ENCODE measurements at places on chromosomes 12 and 14.

DNA sequence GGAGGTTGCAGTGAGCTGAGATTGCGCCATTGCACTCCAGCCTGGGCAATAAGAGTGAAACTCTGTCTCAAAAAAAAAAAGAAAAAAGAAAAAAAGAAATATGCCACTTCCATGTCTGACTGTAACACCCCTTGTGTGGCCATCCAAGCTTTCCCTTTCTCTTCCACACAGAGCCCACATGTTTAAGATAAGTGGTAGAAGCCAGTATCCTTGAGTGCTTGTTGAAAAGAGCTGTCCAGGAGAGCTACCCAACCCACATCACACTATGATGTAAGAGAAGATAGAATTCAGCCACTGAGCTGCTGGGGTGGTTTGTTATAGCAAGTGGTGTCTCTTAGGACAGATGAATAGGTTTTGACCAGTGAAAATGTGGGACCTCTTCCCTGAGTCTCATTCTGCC is 82.1 kb downstream of the ZNF664 start:
- no peak for DNase-seq

DNA sequence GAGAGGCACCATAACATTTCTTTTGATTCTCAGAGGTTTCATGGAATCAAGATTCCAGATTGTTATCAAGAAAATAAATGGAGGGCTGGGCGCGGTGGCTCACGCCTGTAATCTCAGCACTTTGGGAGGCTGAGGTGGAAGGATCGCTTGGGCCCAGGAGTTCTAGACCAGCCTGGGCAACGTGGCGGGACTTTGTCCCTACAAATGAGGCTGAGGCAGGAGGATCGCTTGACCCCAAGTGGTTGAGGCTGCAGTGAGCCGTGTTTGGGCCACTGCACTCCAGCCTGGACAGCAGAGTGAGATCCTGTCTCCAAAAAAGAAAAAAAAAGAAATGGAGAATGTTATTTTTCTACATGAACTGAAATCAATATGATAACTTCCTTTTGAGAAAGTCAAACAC is 1.3 kb downstream of the SLC39A9 start:
- DNase-seq = no peak

DNA sequence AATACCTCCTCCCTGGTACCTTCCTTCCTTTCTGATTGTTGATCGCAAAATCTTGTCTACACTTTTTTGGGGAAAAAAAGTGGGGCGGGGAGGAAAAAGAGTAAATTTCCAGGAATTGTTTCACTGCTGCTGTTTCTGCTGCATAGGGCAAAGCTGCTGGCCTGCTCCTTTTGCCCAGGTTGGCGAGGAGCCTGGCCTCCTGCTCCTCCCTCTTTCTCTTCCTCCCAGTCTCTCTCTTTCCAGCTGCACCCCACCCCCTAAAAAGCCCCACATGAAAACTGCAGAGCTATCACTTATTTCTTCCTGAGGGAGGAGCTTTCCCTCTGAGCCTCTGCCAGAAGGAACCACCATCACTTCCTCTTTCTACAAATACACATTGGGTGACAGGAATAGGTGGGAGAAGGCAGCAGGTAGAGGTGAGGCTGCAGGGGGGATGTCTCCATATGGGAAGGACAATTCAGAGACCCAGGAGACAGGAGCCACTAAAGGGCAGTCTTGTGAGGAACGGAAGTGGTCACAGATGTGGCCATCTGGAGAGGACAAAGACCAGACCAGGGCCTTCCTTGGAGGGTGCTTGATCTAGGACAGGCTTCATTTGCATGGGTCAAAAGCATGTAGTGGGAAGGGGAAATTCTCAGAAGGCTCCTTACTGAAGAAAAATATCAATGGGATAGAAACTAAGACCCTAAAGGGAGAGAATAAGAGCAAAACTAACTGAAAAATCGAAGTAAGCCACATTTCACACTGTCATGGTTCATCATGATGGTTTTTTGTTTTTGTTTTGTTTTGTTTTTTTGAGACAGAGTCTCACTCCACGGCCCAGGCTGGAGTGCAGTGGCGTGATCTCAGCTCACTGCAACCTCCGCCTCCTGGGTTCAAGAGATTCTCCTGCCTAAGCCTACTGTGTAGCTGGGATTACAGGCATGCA is 14.8 kb downstream of the ZBTB39 start:
- DNase-seq = no peak

GRCh38 chr12:115990241-115990640 is 287.3 kb downstream of the MED13L start:
- no peak for DNase-seq

GRCh38 chr12:24902511-24903328 is 46.2 kb downstream of the BCAT1 start:
- DNase-seq = peak; percentile 48

- no peak for DNase-seq
These were observed 7.6 kb upstream of the RTL1 start for GRCh38 chr14:100910888-100911664.

DNA sequence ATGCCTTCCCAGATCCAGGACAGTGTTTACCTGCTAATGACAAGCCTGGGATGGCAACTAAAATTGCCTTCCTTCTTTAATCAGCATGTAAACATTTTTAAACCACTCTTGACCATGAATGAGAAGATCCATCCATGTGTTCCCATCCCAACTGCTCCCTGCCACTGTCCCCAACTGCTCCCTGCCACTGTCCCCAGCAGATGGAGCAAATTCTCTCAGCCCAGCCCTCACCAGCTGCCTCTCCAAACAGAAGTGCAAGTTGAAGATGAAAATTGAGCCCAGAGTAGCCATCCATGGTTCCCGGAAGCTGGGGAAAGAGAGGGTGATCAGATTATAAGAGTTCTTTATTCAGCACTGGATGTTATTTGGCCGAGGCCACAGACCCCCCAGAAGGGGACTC is 133.1 kb downstream of the SLC15A4 start:
- no peak for DNase-seq

DNA sequence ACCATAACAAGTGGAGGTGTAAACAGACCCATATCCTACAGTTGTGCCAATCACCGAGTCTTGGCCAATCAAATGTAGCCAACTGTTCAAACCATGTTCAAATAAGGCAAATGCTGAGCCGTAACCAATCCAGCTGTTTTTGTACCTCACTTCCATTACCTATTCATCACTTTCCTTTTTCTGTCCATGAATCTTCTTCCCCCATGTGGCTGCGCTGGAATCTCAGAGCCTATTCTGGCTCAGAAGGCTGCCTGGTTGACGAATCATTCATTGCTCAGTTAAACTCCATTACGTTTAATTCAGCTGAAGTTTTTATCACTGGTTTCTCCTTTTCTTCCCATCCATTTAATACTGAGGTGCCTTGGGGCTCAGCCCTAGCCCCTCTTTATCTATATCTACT is 71.1 kb downstream of the TBC1D30 start:
- DNase-seq = peak; percentile 67

DNA sequence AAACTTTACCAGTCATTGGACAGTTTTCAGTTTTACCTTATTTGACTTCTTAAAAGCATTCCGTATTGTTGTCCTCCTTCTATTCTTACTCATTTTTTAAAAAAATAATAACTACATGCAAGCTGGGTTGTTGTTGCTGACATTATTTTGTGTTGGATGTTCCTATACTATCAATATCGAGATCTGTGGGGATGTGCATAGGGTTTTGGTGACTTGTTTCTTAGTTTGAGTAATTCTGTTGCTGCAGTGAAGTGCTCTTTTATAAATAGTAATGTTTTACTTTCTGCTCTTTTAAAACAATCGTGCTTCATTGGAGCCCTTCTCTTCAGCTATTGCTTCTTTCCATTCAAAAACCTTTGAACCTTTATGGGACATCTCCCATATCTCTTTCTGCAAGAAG is 79.4 kb downstream of the METTL25 start:
- no peak for DNase-seq

- DNase-seq = no peak
These were observed 142.6 kb downstream of the EPS8 start for GRCh38 chr12:15646581-15646980.

GRCh38 chr12:101700299-101700820 is 2.9 kb downstream of the CHPT1 start:
- no peak for DNase-seq

DNA sequence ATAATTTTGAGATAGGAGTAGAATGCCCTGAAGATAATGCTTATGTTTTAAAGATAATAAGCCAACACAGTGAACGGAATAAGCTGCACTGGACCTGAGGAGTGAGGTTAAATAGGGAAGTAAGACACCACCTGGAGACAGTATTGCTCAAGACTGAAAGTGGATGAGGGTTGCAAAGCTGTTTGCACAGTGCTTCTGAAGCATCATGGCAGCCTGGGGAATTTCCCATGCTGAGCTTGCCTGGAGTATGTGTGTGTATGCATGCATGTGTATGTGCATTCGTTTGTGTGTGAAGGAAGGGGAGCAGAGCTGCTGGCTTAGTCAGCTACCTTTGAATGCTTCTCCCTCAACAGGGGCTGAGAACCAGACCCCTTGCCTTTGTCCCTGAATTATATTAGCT is 35.8 kb downstream of the BHLHE41 start:
- DNase-seq = no peak

GRCh38 chr14:51039252-51039651 is 55.7 kb downstream of the TRIM9 start:
- DNase-seq = no peak

DNA sequence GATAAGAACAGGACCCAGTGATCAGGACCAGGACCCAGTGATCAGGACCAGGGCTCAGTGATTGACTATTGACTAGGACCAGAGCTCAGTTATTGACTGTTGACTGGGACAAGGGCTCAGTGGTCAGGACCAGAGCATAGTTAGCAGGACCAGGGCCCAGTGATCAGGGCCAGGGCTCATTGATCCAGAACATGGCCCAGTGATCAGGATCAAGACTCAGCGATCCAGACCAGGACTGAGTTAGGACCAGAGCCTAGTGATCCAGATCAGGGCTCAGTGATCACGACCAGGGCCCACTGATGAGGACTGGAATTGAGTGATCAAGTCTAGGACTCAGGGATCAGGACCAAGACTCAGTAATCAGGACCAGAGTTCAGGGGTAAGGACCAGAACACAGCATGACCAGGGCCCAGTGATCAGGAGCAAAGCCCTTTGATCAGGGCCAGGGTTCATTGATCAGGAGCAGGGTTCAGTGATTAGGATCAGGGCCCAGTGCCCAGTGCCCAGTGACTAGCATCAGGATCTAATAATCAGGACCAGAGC is 176.0 kb downstream of the TMEM121 start:
- no peak for DNase-seq

DNA sequence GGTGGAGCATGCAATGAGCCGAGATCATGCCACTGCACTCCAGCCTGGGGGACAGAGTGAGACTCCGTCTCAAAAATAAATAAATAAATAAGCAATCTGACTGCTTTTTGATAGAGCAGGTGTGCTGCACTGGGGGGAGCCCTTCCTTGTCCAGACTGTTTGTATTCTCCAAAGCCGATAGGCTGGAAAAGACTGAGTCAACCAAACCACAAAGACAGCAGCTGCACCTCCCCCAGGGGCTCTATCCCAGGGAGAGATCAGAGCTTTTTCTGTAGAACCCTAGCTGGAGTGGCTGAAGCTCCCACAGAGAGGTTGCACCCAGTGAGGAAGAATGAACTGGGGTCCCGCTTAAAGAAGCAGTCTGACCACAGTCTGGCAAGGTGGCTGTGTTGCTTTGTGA is 45.8 kb upstream of the LALBA start:
- peak; percentile 5 for DNase-seq

GRCh38 chr12:15712823-15713660 is 76.1 kb downstream of the EPS8 start:
- DNase-seq = no peak

GRCh38 chr14:36666416-36667206 is 5.0 kb downstream of the PAX9 start:
- no peak for DNase-seq

DNA sequence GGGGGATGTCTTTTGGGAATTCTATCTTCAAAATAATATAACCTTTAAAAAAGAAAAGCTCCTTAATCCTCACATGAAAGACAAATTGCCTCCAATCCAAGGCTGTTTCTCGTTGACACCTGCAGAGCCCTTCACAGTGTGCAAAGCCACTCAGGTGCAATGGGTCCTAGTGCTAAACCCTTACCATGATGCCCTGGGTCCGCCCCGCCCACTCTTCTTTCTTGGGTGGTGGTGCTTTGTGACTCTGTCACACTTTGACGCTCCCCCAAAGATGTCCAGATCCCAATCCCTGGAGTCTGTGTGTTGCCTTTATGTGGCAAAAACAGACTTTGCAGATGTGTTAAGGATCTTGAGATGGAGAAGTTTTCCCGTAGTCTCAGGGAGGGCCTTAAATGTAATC is 29.7 kb downstream of the CLMN start:
- DNase-seq = no peak

- no peak for DNase-seq
These were observed 6.0 kb upstream of the CSAD start for GRCh38 chr12:53186745-53187144.

DNA sequence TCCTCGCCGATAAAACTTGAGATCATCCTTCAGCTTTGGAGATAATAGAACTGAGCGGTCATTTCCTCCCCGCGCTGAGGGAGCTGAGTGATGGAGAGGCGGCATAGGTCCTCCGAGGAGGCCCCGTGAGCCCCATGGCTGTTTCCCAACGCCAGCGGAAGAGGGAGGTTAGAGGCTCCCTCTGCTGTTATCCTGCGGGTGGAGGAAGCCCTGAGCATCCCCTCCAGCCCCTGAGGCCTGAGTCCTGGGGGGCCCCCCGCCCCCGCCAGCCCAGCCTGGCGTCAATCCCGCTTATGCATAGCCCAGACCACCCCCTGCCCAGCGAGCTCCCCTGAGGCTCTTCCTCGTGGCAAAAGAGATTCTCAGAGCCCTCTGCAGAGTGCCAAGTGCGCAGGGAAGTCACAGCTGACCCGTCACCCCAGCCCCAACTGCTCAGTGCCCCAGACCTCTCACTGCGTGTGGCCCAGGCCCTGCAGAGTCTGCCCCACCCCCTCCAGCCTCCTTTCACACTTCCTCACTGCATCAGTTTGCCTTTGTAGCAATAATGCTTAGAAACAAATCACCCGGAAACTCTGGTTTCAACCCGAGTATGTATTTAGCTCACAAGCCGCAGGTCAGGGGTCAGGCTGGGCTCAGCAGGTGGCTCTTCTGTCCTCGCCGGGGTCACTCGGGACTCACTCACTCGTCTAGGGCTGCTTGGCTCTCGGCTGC is 44.7 kb upstream of the GALNT9 start:
- DNase-seq = peak; percentile 11

GRCh38 chr12:125922330-125922729 is 857.1 kb downstream of the AACS start:
- DNase-seq = no peak

DNA sequence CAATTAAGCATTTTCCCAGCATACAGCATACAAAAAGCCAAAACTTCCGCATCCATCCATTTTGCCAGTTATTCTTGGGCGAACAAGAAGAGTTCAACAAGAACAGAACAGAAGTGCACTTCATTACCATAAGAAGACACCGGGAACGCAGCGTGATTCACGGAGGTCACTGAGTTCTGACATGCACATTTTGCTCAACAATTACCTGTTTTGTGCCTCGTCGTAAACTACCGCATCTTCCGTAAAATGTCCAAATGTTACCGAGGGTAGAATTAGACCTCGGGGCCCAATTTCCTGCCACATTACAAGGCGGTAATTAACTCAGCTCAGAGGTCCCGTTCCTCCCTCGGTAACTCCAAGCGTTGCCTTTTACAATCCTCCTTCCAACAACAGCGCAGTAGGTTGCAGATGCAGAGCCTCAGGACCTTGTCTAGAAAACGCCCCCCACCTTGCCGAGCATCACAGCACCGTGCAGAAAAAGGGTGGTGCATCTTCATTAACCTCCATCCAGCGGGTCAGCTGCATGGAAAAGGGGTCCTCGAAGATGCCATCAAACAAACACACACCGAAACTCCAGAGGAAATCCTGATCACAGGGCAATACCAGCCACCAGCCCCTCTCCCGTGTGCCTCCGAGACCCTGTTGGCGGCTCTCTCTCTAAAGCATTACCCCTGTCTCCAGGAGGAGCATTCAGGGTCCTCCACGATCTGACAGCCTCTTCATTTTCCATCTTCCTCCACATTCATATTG is 125.2 kb downstream of the BCL11B start:
- no peak for DNase-seq

Data from fibroblast of skin of scalp (primary cell).